Gastrocnemius medialis (tissue), 4 donors: ENCODE measurements at places on chromosomes 6 and 20. TPM values are rescaled to one million over a fixed set of nuclear protein-coding genes. Genes with fewer than 3 reads are reported as not detected.

- DNase-seq, result no peak
- H3K4me1 ChIP-seq, result peaks cover 3% of the 10 kb centered on the region
- peaks cover 4% of the 10 kb centered on the region for H3K27me3 ChIP-seq
Measured at GRCh38 chr6:169957351-169957963, 206.0 kb downstream of the ERMARD start.

Gene TREM1
- total RNA-seq, result not detected

Gene MMP24
- 0.07 TPM for total RNA-seq

GRCh38 chr20:10940941-10941340 lies 267.1 kb upstream of the JAG1 start:
- no peak overlapping the region for H3K27ac ChIP-seq
- no peaks in the 10 kb centered on the region for H3K27me3 ChIP-seq

DNA sequence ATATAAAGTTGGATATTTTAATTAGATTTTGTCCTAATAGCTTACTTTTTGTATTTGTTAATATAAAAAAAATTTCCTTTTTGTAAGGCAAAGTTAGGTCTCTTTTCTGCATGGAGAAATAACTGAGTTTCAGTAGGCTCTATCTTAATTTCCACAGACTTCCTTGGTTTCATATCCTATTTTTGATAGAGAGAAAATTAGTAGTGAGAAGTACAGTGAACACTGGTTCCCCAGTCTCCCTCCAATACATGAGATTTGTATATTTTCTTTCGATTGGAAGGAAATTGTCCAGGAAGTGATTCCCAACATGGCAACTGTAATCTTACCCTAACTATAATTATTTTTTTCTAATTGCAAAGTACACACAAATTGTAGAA lies 26.4 kb downstream of the TRIM27 start:
- H3K4me3 ChIP-seq, result peak overlapping the region; percentile 90
- H3K4me1 ChIP-seq, result peaks cover 7% of the 10 kb centered on the region
- peaks cover 20% of the 10 kb centered on the region for H3K36me3 ChIP-seq
- DNase-seq, result no peak

GRCh38 chr6:155486721-155487294 lies 31.2 kb upstream of the NOX3 start:
- no peak for DNase-seq
- no peaks in the 10 kb centered on the region for H3K36me3 ChIP-seq
- no peak overlapping the region for H3K4me3 ChIP-seq
- no peaks in the 10 kb centered on the region for H3K4me1 ChIP-seq
- H3K27me3 ChIP-seq, result no peaks in the 10 kb centered on the region

GRCh38 chr6:101458336-101458735 lies 64.8 kb downstream of the GRIK2 start:
- DNase-seq, result no peak
- no peaks in the 10 kb centered on the region for H3K36me3 ChIP-seq
- no peaks in the 10 kb centered on the region for H3K4me1 ChIP-seq
- H3K4me3 ChIP-seq, result no peak overlapping the region
- no peak overlapping the region for H3K27ac ChIP-seq
- H3K27me3 ChIP-seq, result no peaks in the 10 kb centered on the region

DNA sequence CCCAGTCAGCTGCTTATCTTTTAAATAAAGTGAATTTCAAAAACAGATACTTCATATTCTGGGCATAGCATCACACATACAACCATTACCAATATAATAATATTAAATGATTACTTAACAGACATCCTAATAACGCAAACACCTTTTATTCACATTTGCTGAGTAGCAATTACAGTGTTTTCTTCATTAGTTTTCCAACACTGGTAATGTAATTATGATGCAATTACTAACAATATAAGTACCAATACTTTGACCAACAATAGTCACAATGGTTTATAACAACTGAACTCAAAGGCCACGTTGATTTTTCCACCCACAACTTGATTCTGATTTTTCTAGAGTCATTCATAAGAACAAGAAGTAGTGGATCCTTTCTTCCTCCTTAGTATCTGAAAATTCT lies 104.1 kb downstream of the MYB start:
- no peak overlapping the region for H3K27ac ChIP-seq
- DNase-seq, result no peak
- H3K4me3 ChIP-seq, result no peak overlapping the region
- no peaks in the 10 kb centered on the region for H3K36me3 ChIP-seq
- no peaks in the 10 kb centered on the region for H3K27me3 ChIP-seq

Gene KCNK16
- total RNA-seq, result not detected

DNA sequence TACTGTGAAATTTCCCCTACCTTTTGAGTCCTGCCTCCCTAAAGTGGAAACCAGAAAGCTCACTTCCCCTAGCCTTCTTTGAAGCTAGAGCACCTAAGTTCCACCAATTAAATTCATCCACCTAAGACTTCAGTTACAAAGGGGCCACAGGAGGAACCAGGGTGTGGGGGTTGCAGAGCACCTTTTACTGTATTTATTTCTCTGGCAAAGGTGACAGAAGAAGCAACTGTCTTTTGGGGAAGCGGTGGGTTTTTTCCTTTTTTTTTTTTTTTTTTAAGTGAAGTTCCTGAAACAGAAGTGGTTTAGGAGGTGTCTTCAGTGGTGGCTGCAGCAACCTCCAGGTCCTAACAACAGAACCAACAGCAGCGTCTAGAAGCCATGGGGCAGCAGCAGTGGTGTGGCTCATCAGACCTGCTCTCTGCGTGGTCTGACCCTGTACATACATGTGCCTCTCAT lies 13.1 kb downstream of the PSMB9 start:
- DNase-seq, result no peak
- no peaks in the 10 kb centered on the region for H3K36me3 ChIP-seq
- no peak overlapping the region for H3K4me3 ChIP-seq
- H3K27ac ChIP-seq, result no peak overlapping the region

Gene DSE
- 13.0 TPM for total RNA-seq

GRCh38 chr20:62595491-62595890 lies 46.8 kb upstream of the SLCO4A1 start:
- H3K4me1 ChIP-seq, result no peaks in the 10 kb centered on the region
- H3K36me3 ChIP-seq, result no peaks in the 10 kb centered on the region
- no peak overlapping the region for H3K4me3 ChIP-seq
- H3K27me3 ChIP-seq, result peaks cover 4% of the 10 kb centered on the region
- no peak for DNase-seq

Gene GPR6
- total RNA-seq, result not detected

DNA sequence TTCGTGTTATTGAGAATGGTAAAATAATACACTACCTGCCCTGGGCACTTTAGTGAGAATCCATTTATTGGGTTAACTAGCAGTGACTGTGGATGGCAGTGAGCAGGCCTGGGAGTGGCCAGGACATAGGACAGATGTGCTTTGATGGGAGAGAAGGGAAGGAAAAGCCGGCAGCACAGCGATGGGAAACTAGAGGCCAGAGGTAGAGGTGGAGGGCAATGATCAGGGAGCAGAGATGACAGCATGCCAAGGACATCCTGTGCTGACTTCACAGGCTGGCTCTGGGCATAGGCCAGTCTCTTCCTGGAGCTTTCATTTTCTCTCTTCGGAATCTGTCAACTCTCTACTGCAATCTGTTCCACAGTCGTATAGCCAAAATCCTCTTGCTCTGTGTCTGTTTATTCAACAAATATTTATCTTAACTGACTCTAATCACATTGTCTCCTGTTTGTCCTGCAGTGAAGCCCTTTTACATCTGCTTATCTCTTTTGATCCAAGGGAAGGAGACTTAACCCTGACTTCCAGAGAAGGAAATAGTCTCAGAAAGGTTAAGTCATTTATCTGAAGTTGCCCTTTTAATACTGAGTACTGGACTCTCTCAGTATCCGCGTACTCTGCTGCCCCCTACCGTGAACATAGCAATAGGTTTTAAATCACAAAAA lies 18.4 kb upstream of the MMP24 start:
- DNase-seq, result peak; percentile 67
- H3K4me1 ChIP-seq, result no peaks in the 10 kb centered on the region
- H3K4me3 ChIP-seq, result no peak overlapping the region
- peak overlapping the region; percentile 55 for H3K27ac ChIP-seq

Gene CDC25B
- total RNA-seq, result 7.7 TPM

Gene ALDH8A1
- not detected for total RNA-seq

GRCh38 chr20:42370075-42370474 lies 751.9 kb upstream of the CHD6 start:
- H3K4me3 ChIP-seq, result no peak overlapping the region
- no peaks in the 10 kb centered on the region for H3K36me3 ChIP-seq
- no peaks in the 10 kb centered on the region for H3K4me1 ChIP-seq
- DNase-seq, result no peak
- no peaks in the 10 kb centered on the region for H3K27me3 ChIP-seq
- H3K27ac ChIP-seq, result no peak overlapping the region

DNA sequence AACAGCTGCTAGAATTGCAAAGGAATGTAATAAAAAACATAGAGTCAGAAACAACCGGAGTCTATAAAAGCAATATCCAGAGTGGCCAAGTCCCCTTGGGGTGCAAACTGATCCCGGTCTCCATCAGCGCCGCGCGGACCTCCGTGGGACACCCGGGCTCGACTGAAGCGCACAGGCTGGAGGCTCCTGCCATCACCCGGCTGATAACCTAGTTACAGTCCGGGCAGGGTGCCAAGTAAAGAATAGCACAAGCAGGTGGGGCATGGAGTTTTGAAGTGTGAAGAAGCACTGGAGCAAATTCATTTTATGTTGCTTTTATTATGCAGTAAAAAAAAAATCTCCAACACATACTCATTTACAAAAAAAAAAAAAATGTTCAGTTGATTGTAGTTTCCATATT lies 205.1 kb upstream of the GMDS start:
- peak; percentile 50 for DNase-seq
- peaks cover 7% of the 10 kb centered on the region for H3K4me1 ChIP-seq
- H3K36me3 ChIP-seq, result no peaks in the 10 kb centered on the region
- H3K4me3 ChIP-seq, result no peak overlapping the region

Gene OOEP
- not detected for total RNA-seq

DNA sequence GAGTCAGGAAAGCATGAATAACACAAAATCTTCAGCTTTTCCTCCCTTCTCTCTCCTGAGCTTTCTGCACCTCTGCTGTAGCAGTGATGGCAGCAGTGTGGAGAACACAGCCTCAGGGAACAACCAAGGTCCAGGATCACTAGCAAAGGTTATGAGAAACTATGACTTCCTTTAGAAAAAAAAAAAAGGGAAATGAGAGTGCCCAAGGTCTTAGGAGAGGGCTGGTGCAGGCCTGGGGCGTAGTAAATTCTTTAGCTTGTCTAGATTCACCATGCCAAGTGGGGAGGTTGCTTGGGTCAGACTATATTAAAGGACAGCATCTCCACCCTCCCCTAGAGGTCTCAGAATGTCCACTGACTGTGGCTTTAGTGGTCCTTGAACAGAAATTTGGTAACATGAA lies 40.4 kb upstream of the POLR1H start:
- no peak overlapping the region for H3K4me3 ChIP-seq
- H3K27ac ChIP-seq, result no peak overlapping the region
- no peaks in the 10 kb centered on the region for H3K4me1 ChIP-seq
- H3K36me3 ChIP-seq, result no peaks in the 10 kb centered on the region
- DNase-seq, result no peak
- H3K27me3 ChIP-seq, result no peaks in the 10 kb centered on the region

- H3K27me3 ChIP-seq, result no peaks in the 10 kb centered on the region
- no peaks in the 10 kb centered on the region for H3K36me3 ChIP-seq
- DNase-seq, result no peak
- H3K4me1 ChIP-seq, result no peaks in the 10 kb centered on the region
Measured at GRCh38 chr6:85756982-85757381, 114.3 kb upstream of the SYNCRIP start.

GRCh38 chr6:3221578-3221977 lies 5.9 kb downstream of the TUBB2B start:
- H3K4me1 ChIP-seq, result peaks cover under 1% of the 10 kb centered on the region
- no peak for DNase-seq
- H3K27ac ChIP-seq, result no peak overlapping the region
- H3K27me3 ChIP-seq, result peaks cover 7% of the 10 kb centered on the region

- H3K4me1 ChIP-seq, result peaks cover 9% of the 10 kb centered on the region
- no peak overlapping the region for H3K4me3 ChIP-seq
- DNase-seq, result no peak
- H3K27me3 ChIP-seq, result no peaks in the 10 kb centered on the region
- H3K36me3 ChIP-seq, result no peaks in the 10 kb centered on the region
Measured at GRCh38 chr6:8017276-8017701, 46.9 kb downstream of the BLOC1S5 start.

- H3K27ac ChIP-seq, result no peak overlapping the region
- H3K4me1 ChIP-seq, result peaks cover 9% of the 10 kb centered on the region
- no peak for DNase-seq
Measured at GRCh38 chr6:127077886-127078285, 40.6 kb upstream of the RSPO3 start.

- no peaks in the 10 kb centered on the region for H3K27me3 ChIP-seq
- H3K4me1 ChIP-seq, result no peaks in the 10 kb centered on the region
- H3K27ac ChIP-seq, result no peak overlapping the region
- H3K4me3 ChIP-seq, result no peak overlapping the region
Measured at GRCh38 chr6:5059036-5059896, 25.9 kb upstream of the PPP1R3G start.

DNA sequence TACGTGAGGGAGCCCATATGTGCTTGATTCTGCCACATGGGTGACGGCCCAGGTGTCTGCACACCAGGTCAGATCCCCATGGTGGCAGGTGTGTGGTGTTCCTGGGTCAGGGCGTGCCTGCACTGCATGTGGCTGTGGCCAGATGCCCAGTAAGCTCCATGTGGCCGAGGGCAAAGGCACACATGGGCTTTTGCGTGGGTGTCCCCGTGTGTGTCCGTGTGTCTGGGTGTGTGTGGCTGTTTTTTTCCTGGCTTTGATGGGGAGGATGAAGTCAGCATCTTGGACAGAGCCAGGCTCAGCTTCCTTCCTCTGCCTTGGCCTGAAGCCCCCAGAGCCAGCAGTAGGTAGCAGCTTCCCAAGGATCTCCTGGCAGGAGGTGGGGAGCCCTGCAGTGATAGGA lies 1.5 kb upstream of the TNXB start:
- peaks cover 11% of the 10 kb centered on the region for H3K36me3 ChIP-seq
- no peak for DNase-seq
- peak overlapping the region; percentile 77 for H3K27ac ChIP-seq
- H3K4me1 ChIP-seq, result peaks cover 23% of the 10 kb centered on the region
- H3K4me3 ChIP-seq, result no peak overlapping the region

Gene C20orf144
- not detected for total RNA-seq

Gene OR2H2
- not detected for total RNA-seq

DNA sequence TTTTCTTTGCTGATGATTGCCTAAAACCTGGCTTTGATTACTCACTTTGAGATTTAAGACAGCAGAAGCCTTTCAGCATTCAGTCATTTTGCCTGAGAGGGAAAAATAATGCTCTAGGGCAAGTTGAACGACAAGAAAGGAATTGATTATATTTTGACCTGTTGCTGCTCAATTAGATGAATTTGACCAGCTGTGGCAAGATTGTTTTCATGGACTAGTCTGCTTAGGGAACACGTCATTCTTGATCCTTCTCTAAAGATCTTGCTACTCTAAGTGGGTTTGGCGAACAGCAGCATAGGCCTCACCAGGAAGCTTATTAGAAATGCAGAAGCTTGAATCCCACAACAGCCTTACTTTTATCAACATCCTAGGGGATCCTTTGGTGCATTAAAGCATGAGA lies 59.7 kb upstream of the PHACTR1 start:
- no peak overlapping the region for H3K4me3 ChIP-seq
- H3K4me1 ChIP-seq, result no peaks in the 10 kb centered on the region
- H3K27ac ChIP-seq, result no peak overlapping the region
- H3K36me3 ChIP-seq, result no peaks in the 10 kb centered on the region
- H3K27me3 ChIP-seq, result no peaks in the 10 kb centered on the region

- no peak overlapping the region for H3K27ac ChIP-seq
- H3K27me3 ChIP-seq, result no peaks in the 10 kb centered on the region
- H3K4me1 ChIP-seq, result no peaks in the 10 kb centered on the region
Measured at GRCh38 chr20:56859801-56860261, 230.7 kb downstream of the TFAP2C start.

GRCh38 chr6:139294090-139294489 lies 2.3 kb upstream of the TXLNB start:
- H3K4me3 ChIP-seq, result no peak overlapping the region
- no peak overlapping the region for H3K27ac ChIP-seq
- no peaks in the 10 kb centered on the region for H3K27me3 ChIP-seq

Gene MUC22
- 0.24 TPM for total RNA-seq
